RPMI8226 (cell line): ENCODE measurements at places on chromosomes 6 and 20.

- DNase-seq = no peak
Observed at GRCh38 chr20:59023616-59024015, 4.4 kb downstream of the TUBB1 start.

GRCh38 chr6:145312481-145312880, 422.8 kb downstream of the EPM2A start:
- DNase-seq = no peak

GRCh38 chr20:45092898-45093297, 8.0 kb downstream of the KCNS1 start:
- no peak for DNase-seq

GRCh38 chr6:3428247-3428646, 28.6 kb downstream of the SLC22A23 start:
- no peak for DNase-seq

DNA sequence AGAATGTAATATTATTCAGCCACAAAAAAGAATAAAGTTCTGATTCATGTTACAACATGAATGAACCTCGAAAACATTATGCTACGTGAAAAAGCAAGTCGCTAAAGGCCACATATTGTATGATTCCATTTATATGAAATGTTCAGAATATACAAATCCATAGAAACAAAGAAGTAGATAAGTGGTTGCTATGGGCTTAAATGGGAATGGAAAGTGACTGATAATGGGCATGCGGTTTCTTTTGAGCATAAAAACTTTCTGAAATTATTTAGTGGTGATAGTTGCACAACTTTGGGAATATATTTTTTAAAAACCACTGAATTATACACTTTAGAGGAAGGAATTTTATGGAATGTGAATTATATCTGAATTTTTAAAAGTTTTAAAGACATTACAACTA, 33.4 kb upstream of the TCP11 start:
- DNase-seq = no peak

DNA sequence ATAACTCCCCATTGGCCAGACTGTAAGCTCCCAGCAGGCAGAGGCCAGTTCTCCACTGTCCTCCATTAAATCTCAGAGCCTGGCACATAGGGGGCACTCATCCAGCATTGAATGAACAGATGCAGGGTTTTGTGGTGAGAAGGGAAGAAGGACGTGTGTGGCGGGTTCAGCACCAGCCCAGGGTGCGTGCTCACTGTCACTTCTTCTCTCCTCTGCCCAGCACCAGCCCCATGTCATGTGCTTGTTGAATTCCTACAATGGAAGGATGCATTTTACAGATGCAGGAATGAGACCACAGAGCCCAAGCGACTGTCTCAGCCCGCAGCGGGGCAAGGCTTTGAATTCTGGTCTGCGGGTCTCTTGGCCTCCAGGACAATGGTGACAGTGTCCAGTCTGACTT, 149.9 kb downstream of the CEBPB start:
- no peak for DNase-seq

DNA sequence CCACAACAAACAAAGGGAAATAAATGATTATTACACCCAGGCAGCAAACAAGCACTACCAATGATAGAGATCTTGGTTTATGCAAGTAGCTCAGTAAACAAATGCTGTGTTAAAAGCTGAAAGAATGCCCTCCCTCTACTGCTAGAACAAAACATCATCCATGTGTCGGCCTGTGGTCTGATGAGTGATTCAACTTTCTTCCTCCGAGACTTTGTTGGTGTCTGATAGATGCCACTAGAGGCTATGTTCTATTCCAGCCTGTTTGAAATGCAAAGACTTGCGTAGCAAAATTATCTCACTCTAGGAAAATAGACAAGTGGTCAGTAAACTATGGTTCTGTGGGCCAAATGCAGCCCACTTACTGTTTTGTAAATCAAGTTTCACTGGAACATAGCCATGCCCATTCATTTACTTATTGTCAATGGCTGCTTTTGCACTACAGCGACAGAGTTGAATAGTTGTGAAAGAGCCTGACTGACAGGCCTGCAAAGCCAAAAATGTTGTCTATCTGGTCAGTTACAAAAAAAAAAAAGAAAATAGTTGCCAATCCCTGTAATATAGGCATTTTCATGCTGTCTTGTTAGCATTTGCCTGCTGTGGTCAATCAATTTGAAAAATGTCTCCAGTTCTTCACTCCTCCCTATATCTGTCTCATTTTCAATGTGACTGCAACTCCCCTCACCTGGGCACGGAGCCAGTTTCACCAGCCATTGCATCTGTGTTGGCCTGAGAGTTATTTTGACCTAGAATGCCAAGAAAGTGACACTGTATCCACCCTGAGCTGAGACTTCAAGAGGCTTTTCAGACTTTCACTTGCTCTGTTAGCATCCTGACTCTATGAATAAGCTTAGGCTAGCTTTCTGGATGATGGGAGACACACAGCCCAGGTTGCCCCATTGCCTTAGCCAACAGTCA, 544.6 kb upstream of the BTBD3 start:
- peak; percentile 22 for DNase-seq

GRCh38 chr20:63612276-63612931, 14.5 kb downstream of the GMEB2 start:
- no peak for DNase-seq

- DNase-seq = no peak
Observed at GRCh38 chr6:12200015-12200564, 90.1 kb upstream of the EDN1 start.

DNA sequence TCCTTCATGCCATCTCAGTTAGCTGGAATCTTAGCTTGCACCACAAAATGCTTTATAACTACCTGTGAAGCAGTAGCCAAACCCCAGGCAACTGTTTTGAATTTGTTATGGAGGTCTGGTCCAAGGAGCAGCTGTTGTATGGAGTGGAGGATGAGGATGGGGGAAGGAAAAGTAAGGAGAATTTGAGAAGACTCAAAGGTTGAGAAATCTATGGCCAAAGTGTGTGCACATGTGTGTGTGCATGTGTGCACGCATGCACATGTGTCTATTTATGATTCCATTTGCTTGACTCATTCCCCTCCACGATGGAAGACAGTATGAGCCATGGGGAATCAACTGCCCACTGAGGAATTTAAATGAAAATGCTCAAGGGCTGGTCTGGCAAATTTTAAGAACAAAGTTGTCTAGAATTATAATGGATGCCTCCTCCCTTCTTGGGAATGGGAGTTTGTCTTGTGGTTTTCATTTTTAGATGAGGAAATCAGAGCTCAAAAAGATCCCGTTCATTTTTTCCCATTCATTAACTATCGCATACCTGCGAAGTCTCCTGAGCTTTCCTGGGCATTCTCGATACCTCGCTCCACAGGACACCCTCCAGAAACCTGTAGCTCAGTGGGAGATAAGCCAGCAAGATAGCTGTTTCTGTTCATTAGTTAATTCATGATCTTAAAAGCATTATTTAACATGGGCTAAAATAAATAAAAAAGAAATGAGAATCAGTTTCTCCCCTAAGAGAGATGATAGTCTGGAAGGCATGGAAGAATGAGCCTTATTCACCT, 152.3 kb upstream of the NEDD9 start:
- DNase-seq = no peak

DNA sequence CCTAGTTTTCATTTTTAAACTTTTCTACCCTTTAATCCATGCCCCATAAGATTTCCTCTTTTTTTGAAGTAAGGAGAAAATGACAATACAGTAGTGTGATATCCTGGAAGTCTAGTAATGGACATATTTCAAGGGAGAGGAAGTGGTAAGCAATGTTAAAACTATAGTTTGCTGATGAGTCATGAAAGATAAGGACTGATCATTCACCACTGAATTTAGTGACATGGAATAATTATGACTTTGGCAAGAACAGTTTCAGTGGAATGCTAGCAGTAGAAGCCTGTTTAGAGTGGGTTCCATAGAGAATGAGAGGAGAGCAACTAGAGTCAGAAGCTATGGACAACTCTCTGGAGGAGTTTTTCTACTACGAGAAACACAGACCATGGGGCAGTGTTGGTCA, 24.9 kb upstream of the SLC2A12 start:
- no peak for DNase-seq

DNA sequence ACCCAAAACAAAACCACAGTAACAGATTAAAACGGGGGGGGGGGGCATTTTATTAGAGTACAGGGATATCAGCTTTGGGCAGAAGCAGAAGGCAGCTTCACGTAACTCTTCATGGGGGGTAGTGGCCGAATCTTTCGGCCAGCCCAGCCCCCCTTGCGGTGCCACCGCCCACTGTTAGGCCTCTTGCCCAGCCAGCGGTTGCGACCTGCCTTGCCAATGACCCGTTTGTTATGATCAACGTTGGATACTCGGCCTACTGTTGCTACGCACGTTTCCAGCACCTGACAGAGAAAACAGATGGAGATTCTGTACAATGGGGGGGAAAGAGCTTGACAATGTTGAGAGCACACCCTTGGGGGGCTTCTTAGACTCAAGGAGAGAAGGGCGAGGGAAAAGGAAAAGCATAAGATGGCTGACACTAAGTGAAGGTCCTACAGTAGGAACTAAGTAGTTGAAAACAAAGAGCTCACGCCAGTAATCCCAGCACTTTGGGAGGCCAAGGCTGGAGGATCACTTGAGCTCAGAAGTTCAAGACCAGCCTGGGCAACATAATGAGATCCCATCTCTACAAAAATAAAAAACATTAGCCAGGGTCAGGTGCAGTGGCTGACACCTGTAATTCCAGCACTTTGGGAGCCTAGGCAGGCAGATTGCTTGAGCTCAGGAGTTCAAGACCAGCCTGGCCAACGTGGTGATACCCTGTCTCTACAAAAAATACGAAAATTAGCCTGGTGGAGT, 724 bp upstream of the CUL7 start:
- no peak for DNase-seq

- DNase-seq = no peak
Observed at GRCh38 chr20:53676519-53676822, 82.8 kb upstream of the ZNF217 start.

DNA sequence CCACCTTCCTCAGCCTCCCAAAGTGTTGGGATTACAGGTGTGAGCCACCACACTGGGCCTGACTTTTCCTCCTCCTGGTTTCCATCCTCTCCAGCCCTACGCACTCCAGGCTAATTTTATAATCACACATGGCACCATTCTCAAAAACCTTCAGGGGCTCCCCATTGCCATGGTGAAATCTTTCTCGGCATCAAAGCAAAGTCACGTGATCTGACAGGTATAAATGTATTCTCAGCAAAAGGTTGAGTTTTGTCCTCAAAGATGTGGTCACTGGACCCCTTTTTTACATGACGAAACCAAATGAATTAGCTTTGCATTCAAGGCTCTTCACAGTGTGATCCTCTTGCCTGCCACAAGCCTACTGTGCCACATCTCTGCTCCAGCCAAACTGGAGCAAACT, 15.5 kb downstream of the ARMC12 start:
- no peak for DNase-seq

DNA sequence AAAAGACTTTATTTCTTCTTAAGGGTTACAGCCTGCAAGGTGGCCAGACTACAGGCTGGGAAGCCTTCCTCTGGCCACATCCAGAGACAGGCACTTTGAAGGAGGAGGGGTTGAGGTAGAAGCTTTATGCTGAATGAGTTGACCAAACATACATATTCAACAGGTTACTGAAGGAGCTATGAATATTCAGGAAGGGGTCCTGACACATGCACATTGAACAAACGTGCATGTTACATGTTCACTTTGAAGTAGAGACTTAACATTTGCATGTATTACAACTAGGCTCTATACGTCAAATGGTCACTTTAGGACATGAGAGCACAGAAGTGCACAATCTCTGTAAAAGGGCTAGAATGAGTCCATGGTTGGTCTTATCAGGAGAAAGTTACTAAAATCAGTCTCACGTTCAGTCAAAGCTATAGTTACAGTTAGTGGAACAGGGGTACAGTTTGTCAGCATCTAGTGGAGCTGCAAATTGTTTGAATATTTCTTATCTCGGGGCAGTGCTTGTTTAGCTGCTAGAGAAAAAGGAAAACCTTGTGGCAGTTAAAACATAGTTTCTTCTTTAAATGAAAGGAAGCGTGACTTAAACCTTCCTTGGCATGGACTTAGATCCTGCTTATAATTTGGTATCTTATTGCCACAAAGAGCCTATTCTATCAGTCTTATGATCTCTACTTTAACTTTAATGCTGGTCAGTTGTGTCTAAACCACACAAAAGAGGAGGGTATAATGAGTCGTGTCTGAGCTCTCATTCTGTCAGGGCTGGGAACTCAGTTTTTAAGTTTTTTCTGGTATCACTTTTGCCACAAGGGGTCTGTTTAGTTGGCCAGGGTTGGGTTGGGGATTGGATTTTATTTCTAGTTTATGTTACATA, 4.6 kb upstream of the ZSCAN9 start:
- DNase-seq = no peak

GRCh38 chr6:154242617-154243357, 113.8 kb downstream of the IPCEF1 start:
- no peak for DNase-seq

GRCh38 chr6:117463762-117464665, 18.5 kb upstream of the DCBLD1 start:
- DNase-seq = no peak

DNA sequence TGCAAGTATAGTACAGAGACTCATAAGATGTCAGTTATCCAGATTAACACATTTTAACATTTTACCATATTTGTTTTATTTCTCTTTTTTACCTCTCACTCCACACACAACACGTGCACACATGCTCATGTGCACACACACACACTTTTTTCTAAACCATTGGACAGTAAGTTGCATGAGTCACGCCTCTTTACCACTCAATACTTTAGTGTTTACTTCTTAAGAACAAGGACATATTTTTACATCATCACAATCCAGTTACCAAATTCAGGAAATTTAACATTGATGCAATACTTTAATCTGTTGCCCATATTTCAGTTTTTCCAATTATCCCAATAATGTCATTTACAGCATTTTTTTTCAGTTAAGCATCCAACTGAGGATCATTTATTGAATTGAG, 109.0 kb downstream of the RIN2 start:
- DNase-seq = no peak

DNA sequence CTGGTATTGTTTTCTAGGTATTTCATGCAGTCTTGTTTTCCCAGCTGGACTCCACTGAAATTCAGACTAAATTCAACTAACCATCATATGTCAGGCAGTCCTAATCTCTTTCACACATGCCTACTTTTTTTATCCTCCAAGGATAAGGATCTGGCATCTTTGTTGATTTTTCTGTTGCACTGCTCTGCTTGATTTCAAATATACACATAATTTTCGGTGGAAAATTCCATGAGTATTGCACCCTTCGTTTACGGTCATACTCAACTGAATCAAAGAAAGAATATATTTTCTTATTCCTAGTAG, 64.8 kb upstream of the UNC93A start:
- no peak for DNase-seq

DNA sequence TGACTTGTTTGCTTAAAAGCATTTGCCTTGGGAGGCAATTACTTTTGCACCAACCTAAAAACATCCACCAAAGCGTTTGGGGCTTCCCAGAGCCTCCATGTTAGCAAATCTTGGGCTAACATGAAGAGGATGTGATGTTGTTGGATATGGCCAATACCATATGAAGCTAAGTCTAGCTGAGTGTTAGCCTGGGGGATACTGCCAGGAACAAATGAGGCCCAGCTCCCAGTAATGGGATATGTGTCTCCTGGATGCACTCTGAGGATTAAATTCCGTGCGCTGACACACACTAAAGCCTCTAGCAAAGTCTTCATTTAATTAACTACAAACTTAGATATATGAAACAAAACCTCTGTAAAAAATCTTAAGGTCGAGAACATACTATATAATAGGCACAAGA, 35.3 kb upstream of the HBS1L start:
- DNase-seq = no peak
